ENCODE measurements at places on chromosomes 2 and 18.

DNA sequence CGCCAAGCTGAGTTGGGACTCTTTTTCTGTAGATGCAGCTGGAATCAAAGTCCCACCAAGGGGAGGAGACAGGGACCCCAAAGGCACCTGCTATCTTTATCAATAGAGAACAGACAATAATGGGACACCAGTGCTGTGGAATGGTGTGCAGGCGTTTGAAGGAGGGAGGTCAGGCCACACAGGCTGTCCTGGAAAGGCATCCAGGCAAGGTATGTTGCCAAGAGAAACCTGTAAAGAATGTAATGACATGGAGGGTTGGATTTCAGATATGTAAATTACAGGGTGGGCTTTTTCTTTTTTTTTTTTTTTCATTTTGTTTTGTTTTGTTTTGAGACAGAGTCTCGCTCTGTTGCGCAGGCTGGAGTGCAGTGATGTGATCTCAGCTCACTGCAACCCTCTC is 9.7 kb upstream of the NMUR1 start:
- DNase-seq, result no peak

GRCh38 chr2:239550357-239550756 is 149.5 kb upstream of the HDAC4 start:
- no peak for DNase-seq

DNA sequence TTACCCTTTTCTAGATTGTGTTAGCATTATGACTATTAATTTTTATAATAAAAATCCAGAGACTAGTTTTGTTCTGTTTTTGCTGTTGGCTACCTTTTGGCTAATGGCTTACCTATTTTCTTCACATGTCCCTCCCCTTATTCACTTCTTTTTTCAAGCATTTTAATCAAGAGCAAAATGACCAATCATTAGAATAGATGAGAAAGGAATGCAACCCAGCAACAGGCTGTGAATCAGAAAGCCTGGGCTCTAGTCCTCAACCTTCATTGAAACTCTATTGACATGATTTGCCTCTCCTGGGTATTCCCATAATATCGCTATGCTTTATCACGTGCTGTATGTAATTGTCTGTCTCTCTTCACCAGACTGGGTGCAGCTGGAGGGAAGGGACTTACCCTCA is 370.1 kb downstream of the IRS1 start:
- DNase-seq, result no peak

- no peak for DNase-seq
Measured at GRCh38 chr2:54956111-54956627, 94.1 kb downstream of the RTN4 start.

DNA sequence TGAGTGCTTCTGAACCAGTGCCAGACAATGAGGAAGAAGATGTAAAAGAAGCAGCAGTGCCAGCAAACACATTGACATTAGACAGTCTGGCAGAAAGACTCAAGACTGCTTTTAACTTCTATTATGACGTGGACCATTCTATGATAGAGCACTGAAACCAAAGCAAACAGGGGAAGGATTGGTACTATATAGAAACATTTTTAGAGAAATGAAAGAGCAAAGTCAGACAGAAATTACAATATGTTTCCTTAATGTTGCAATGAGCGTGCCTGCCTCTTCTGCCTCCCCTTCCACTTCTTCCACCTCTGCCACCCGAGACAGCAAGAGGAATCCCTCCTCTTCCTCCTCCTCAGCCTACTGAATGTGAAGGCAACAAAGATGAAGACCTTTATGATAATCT is 39.7 kb downstream of the DHX57 start:
- DNase-seq, result peak; percentile 56

DNA sequence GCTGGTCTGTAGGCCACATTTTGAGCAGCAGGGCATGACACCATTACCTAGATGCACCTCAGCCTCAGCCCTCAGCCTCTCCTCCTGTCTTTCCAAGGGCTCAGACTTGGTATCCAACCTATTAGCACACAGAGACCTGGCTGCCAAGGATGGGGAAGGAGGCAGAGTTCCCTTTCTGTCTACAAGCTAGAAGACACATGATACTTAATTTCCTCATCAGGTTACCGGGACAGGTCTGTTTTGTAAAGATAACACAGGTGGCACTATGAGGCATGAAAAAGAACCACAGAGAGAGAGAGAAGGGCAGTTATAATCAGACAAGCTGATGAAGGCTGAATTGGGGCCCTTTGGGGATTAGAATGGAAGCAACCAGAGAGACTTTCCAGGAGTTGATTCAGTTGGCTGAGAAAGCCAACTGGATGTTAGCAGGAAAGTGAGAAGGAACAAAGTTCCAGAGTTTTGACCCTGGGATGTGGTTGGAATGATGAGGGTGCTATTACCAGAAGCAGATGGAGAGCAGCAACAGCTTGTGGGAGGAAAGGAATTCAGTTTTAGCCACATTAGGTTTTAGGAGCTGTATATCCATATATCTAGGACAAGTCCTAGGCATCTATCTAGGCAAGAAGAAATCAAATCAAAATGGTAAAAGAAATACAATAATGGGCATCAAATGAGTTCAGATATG is 46.0 kb upstream of the RMND5A start:
- no peak for DNase-seq

- DNase-seq, result no peak
Measured at GRCh38 chr18:39523281-39523680, 1957.7 kb upstream of the CELF4 start.

DNA sequence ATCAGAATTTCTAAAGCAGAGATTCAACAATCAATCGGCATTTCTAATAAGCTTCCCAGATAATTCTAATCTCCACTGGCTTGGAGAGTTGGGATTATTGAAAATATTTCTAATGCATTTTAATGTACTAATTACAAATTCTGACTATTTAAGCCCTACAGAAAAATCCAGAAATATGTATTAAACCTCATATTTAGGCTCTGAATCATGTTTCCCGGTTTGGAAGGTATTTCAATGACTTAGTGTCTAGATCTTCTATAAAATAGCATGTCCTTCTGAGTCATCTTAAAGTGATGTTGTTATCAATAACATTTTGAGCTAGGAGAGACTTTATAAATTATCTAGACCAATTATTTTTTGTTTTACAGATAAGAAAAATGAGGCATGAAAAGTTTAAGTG is 258.8 kb upstream of the NRXN1 start:
- DNase-seq, result no peak

GRCh38 chr2:29583548-29584156 is 337.7 kb downstream of the ALK start:
- DNase-seq, result no peak

GRCh38 chr18:76371301-76372203 is 123.5 kb downstream of the ZNF516 start:
- no peak for DNase-seq

- no peak for DNase-seq
Measured at GRCh38 chr2:168706806-168707205, 95.6 kb upstream of the NOSTRIN start.

GRCh38 chr2:200026332-200027230 is 71.2 kb downstream of the MAIP1 start:
- no peak for DNase-seq

GRCh38 chr2:162524192-162524591 is 180.3 kb downstream of the GCA start:
- no peak for DNase-seq
